ENCODE measurements at places on chromosomes 1 and 21.
A peak's percentile ranks its signal among the peaks of the same experiment; 100 is the strongest.

GRCh38 chr21:41801321-41802197, 34.7 kb upstream of the RIPK4 start:
- no peak for DNase-seq

DNA sequence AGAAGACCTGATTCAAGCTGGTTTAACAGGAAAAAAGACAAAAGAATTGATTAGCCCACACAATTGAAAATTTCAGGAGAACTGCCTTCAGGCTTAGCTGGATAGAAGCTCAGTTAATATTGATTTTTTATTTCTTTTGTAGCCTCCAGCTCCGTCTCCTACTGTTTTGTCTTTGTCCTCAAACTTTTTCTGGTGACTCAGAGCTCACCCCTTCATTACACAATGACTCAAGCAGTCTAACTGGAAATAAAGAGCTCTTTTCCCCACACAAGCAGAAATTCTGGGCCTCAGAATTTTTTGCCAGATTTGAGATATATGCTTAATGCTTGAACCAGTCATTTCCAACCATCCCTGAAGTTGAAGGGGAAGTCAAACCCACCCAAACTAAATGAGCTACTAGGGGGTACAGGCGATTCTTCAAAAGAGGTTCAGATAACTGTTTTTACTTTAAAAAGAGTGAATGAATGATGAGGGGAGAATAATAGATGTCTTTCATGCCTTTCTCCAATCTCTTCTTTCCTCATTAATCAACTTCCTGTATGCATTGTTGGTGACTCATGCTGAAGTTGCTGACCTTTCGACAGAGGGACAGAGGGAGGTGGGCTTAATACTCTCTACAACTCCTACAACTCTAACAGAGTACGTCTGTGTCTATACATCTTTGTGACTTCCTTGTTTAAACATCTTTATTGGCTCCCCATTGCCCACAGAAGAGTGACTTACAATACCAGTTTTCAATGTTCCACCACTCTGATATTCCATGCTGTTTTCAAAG, 6.2 kb upstream of the ACP6 start:
- DNase-seq, result no peak

GRCh38 chr1:195899762-195900352, 708.4 kb downstream of the KCNT2 start:
- DNase-seq, result no peak

DNA sequence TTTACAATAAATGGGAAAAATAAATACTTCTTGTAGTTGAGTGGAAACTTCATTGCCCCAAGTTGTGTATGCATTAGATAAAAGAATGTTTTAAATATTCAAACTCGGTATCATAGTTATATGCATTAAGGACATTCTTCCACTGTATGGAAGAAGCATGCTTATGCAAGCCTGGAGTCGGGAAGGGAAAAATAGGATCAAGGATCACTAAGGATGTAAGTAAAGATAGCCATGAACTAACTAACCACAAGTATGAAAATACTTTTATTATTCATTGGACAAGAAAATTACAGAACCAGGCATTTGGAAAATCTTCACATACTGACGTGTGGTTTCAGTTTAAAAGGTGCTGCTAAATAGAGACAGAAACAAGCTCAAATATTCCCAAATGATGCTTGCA, 26.9 kb upstream of the DPYD start:
- no peak for DNase-seq

GRCh38 chr1:28737307-28738132, 780 bp downstream of the YTHDF2 start:
- DNase-seq, result peak; percentile 13

- no peak for DNase-seq
Observed at GRCh38 chr1:231872461-231872910, 245.9 kb downstream of the DISC1 start.

GRCh38 chr1:67626861-67627235, 58.2 kb upstream of the GADD45A start:
- DNase-seq, result no peak

- DNase-seq, result no peak
Observed at GRCh38 chr1:240611228-240611618, 732 bp downstream of the GREM2 start.

DNA sequence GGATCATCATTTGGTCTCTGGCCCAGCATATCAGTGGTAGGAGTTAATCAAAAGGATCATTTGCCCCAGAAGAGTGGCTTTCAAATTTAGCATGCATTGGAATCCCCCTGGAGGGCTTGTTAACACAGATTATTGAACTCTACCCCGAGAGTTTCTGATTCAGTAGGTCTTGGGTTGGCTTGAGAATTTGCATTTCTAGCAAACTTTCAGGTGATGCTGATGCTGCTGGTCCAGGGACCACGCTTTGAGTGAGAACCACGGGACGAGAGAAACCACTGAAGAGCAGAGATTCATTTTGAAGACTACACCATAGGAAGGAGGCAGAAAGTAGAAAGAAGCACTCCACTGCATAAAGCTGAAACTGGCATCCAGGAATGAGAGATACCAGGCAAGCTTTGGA, 81.3 kb upstream of the DUSP10 start:
- no peak for DNase-seq

Measured in activated T-helper 1 cell treated with anti-CD3 and anti-CD28 coated beads, Interleukin-2, amount 50 U/mL, for 16 hours (primary cell).